ENCODE measurements at places on chromosomes 7 and 10.

GRCh38 chr10:80504897-80505465 is 32.7 kb upstream of the SH2D4B start:
- no peak for DNase-seq

DNA sequence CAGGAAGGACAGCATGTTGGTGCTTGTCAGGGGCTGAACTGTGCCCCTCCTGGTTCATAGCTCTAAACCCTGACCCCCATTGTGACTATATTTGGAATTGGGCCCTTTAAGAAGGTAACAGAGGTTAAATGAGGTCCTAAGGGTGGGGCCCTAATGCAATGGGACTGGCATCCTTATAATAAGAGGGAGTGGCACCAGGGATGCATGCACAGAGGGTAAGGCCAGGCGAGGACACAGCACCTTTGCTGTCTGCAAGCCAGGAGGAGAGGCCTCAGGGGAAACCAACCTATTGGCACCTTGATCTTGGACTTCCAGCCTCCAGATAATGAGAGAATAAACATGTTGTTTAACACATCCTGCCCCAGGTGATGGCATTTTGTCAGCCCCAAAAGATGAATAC is 61.3 kb upstream of the EBF3 start:
- no peak for DNase-seq

DNA sequence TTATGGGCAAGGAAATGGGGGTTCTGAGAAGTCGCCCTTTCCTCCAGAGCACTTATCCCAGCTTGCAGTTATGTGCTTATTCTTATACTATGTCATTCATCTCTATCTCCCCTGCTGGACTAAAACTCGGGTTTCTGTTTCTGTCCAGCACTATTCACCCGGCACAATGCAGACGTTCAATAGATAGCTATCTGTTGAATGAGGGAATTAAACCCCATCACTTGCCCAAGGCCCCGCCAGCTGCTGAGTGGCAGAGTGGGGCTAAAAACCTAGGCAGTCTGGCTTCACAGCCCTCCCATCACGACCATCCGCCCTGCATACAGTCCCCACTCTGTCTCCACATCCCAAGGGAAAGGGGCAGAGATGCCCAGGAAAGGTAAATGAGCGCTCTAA is 5.4 kb downstream of the SLIT1 start:
- DNase-seq: no peak

- DNase-seq: no peak
These were observed 1194.4 kb upstream of the SORCS1 start for GRCh38 chr10:108358912-108359311.

DNA sequence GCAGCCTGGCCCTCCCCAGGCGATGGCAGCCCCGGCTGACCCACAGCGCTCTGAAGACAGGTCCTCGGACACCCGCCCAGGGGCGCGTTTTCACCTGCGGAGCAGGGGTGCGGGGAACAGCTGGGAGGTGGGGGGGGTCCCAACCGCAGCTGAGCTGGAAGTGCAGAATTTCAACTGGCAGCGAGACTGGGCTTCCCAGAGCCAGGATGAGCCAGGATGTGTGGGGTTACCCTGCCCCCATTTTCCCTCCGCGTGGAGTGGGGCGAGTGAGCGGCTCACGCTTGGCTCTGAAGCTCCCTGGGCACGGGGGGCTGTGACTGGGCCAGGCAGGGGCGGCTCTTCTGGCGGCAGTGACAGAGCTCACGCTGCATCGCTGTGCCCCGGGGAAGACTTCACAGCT is 70.2 kb downstream of the DNAJB6 start:
- no peak for DNase-seq

- DNase-seq: no peak
These were observed 172.0 kb downstream of the PLXNA4 start for GRCh38 chr7:132404261-132404660.

DNA sequence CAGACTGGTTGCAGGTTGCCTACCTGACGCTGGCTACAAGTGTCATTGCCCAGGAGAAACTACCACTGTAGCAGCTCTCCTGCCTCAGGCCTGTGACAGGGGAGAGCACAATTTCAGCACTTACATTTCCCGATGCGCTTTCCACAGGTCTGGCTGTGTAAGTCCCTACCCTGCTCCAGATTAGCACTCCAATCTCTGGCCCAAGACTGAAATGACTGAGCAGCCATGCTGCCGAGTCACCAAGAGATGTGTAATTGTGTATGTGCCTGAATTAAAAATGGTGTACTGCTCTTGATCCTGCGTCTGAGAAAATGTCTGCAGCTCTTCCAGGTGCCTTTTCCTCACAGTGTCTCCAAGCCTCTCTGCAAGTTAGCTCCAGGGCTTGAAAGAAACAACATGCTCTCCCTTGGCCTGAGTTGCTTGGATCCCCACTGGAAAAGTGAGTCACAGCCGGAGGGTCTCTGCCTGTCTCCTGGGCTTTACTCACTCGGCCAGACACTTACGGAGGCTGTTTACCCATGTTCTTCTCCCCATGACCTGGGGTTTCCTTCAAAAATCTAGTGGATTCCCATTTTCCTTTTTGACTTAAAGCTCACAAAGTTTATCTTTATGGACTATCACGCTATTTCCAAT is 1001.7 kb upstream of the KCND2 start:
- no peak for DNase-seq

GRCh38 chr7:27173511-27173955 is 587 bp downstream of the HOXA10 start:
- no peak for DNase-seq

GRCh38 chr10:121818599-121818998 is 109.2 kb downstream of the ATE1 start:
- DNase-seq: no peak

GRCh38 chr7:122311734-122312450 is 7.3 kb upstream of the FEZF1 start:
- DNase-seq: no peak

GRCh38 chr7:25716421-25716820 is 435.6 kb upstream of the NFE2L3 start:
- DNase-seq: no peak

GRCh38 chr7:89770161-89770560 is 384.1 kb upstream of the STEAP1 start:
- DNase-seq: no peak

DNA sequence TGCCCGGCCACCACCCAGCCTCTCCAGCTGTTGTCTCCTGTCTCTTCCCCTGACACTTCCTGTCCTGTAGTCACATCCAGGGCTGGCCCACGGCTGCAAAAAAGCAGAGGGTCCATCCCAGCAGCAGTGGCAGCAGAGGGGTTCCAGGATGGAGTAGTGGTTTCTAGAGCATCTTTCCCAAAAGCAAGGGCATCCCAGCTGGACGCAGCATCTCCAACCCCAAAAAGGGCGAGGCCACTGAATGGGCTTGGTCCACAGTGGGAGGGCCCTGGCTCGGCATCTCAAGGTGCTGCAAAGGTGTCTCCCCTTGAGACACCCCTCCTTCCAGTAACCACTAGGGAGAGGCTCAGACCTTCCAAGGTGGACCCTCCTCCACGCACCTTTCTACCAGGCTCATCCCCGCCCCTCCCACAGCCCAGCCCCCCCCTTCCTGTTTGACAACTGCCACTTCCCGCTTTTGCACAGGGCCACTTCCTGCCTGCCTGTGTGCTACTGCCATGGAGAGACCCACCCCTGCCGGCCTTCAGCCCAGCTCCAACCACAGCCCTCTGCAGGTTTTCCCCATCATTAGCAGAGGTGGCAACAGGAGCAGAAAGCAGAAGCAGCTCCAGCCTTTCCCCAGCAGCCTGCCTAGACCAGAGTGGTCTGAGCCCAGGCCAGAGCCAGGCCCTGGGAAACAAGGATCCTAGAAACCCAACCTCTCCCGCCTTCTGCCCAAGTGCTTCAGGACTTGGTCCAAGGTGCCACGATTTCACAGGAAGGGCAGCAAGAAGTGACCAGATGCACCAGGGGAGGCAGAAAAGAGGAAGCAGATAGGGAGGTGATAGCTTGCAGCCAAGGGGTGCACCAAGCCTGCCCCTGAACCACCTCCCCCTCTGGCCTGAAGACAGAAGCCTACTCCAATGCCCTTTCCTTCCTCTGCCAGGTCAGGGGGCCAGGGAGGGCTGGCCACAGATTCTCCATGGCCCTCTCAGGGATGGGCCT is 8.6 kb downstream of the CAMK2G start:
- DNase-seq: no peak

DNA sequence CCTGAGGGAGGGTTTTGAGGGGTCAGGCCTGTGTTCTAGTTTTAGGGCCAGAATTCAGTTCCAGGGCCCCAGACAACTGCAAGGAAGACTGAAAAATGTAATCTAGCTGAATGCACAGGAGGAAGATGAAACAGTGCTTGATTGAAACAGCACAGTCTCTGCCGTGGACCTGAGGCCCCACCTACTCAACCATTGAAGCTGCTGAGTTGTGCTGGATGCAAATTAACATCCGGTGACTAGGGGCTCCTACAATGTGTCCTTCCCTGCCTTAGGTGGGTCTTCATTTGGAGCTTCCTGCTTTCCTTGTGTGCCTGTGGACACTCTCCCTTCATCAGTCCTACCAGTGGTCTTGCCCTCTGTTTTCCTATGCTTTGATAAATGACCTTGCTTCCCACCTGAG is 5.7 kb downstream of the GLRX3 start:
- DNase-seq: no peak

DNA sequence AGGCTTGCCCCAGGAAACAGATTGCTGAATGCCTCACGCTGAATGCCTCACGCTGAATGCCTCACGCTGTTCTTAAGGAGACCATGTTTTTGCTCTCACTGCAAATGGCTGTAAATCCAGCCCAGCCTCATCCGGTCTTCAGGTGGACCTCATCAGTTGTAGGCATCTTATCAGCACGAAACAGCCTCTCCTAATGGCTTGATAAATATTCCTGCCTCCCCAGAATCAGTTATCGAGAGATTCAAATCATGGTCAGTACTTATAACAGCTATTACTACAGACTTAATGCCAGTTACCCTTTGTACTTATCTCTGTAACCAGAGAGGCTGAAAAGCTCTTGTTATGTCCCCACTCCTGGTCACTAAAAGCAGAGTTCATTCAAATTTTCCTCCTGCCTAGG is 290.6 kb downstream of the FZD1 start:
- DNase-seq: no peak

DNA sequence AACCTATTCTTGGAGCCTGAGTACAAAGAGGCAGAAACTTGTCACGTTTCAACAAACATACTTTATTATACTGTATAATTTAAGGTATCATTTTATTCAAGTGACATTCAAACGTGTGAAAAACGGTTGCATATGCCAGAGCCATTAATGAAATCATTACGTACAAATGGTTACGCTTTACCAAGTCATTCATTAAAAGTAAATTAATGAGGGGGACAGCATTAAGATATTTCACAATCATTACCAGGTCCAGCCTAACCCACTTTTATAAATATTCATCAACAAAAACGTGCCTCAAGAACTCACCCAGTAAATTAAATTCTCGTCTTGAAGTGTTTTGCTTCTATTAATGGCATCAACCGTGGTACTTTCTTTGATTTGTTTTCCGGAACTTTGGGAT is 253.0 kb downstream of the RPS24 start:
- no peak for DNase-seq

DNA sequence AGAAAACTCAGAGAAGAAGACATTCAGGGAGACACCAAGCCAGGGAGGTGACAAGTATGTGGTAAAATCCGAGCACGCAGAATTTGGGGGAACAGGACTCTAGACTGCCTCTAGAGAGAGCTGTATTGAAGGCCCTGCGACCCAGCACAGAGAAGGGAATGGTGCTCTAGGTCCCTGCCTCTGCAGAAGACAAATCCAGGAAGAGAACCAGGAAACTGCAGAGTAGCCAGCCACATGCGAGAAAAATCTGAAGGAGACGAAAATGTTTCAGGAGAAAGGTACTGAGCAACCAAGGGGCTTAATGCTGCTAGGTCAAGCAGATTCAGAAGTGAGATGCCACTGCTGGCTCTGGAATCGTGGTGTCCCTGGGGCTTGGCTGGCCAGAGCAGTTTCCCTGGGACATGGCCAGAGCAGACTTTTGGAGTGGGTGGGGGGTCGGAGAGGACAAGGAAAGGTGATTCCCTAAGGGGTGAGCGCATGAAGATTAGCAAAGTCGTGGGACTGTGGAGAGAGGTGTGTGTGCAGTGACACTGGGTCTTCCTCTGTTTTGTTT is 158.0 kb upstream of the KLF6 start:
- no peak for DNase-seq

GRCh38 chr7:974172-974571 is 1.2 kb downstream of the COX19 start:
- DNase-seq: no peak

DNA sequence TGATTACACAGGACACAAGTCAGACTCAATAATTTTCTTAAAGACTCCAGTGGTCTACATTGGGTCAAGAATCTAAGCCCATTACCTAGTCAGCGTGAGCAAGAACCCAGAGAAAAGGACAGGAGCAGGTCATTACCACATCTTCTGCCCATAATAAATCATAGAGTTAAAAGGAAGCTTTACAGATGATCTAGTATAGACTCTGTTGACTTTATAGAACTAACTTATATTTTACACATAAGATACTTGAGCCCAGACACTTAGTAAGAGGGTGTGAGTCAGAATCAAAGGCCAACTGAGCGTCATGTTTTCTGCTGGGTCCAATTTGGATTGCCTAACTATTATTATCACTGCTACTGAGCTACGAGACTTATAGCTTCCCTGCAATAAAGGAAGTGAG is 206.1 kb upstream of the NPSR1 start:
- no peak for DNase-seq

GRCh38 chr7:105178177-105178576 is 164.2 kb downstream of the KMT2E start:
- DNase-seq: no peak

- DNase-seq: no peak
These were observed 628.3 kb upstream of the IGFBP3 start for GRCh38 chr7:46549347-46549746.

DNA sequence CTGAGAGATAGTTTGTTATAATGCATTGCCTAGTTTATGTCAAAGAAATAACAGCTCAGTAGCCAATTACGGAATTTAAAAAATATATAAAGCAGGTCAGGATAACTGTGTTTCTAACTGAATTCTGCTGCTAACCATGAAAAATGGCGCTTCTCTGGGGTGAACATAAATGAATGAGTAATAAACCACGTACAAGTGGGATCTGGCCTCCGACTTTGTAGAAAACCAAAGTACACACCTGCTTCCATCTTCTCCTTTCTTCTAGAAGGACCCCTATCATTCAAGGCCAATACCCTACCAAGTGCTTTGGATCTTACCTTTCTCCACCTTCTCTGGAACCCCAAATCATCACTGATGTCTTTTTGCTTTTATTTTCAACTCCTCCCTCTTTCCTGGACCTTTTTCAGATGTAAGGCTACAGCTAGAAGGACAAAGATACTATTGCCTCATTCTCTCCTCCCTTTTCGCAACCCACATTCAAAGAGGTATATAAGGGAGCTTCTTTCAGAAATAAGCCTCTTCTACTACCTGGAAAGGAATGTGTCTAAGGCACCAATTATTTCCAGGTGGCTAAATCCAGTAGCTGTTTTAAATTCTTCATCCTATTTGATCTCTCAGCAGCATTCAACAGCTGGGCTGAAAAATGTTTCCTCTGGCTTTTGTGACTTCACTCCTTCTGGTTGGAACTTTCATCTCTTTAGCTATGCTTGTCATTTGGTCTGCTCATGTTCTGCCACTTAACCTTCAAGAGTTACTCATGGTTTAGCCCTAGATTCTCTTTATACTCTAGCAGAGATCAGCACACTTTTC is 37.7 kb downstream of the NAMPT start:
- no peak for DNase-seq

- no peak for DNase-seq
These were observed 79.7 kb downstream of the FRMPD2 start for GRCh38 chr10:48194830-48195229.

- no peak for DNase-seq
These were observed 36.6 kb downstream of the SRRM3 start for GRCh38 chr7:76238326-76238725.

GRCh38 chr10:59617996-59618395 is 91.7 kb downstream of the SLC16A9 start:
- DNase-seq: no peak

- DNase-seq: no peak
These were observed 805 bp downstream of the MSRB2 start for GRCh38 chr10:23095966-23096801.

All from substantia nigra (tissue), 51 donors.